Sciatic nerve (tissue), 2 donors: ENCODE measurements at places on chromosomes 2 and 18.

GRCh38 chr2:74357627-74358026 lies 14.4 kb upstream of the SLC4A5 start:
- no peak for DNase-seq

GRCh38 chr2:174058026-174058425 lies 92.9 kb upstream of the SP3 start:
- DNase-seq: no peak

DNA sequence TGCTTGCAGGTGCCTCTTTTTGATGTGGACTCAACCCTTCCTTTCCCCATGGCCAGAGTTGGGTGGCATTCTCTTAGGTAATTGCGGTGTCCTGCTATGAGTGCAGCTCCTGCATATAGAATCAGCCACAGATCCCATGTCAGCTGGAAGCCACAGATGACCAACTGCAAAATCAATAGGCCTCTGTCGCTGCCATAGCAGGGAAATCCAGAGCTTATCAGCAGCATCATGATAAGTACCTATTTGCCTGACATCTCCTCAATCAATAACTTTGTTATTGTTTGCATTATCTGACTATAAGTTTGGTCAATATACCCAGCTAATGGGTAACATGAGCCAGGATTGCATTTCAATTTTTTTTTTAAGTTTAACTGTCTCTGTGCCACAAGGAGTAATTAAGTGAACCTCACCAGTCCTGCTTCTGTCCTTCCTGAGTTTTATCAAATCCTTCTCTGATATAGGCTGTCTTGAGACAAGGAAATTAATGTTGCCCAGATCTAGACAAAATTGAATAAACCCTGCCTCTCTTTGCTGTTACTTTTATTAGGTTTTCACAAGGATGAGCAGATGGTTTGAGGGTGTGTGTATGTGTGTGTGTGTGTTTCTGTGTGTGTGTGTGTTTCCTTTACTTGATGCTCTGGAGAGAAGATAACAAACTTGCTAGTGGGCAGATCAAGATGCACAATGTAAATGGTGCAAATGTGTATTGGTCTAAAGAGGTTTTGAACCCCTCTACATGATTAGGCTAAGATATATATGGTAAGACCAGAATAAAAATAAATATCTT lies 59.6 kb upstream of the CREB1 start:
- DNase-seq: no peak

DNA sequence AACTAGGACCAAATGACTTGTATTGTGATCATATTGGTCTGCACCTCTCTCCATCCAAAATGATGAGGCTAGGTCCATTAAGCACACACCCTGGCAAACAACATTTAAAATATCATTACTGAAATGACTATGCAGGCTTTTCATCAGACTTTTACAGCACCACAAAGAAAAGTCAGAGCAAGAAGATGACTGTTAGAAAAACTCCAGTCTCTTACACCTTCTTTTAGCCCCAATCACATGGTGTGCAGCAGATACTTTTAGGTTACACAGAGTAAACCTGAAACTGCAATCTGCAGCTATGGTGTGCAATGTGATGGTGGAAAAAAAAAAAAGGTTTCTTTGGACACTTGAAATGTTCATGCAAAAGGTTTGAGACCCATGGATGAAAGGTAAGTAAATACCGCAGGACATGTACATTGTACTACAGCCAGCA lies 5.4 kb upstream of the POLI start:
- DNase-seq: no peak

- DNase-seq: no peak
Measured at GRCh38 chr18:60804415-60804814, 431.8 kb upstream of the MC4R start.

GRCh38 chr2:150595803-150596470 lies 108.5 kb upstream of the RND3 start:
- no peak for DNase-seq

GRCh38 chr2:240429872-240430491 lies 5.5 kb upstream of the GPC1 start:
- DNase-seq: peak; percentile 37

DNA sequence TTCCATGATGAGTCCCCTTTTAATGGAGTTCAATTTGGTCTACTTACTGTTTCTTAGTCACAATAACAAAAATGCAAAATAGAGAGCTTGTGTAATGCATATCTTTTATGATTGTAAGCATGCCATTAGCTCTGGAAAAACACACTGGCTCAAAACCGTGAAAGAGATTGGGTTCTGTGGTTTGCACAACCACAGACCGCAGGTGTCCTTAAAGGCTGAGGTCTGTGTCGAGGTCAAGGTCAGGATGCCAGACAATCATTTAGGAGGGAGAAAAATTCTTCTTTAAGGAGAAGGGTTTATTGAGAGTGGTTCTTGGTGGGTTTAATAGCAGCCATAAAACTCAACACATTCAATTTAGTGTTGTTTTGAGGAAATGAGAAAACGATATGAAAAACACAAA lies 487.2 kb downstream of the GALR1 start:
- no peak for DNase-seq

GRCh38 chr18:78368726-78369125 lies 610.9 kb upstream of the SALL3 start:
- DNase-seq: no peak

GRCh38 chr2:104944495-104944894 lies 90.6 kb downstream of the POU3F3 start:
- DNase-seq: no peak

DNA sequence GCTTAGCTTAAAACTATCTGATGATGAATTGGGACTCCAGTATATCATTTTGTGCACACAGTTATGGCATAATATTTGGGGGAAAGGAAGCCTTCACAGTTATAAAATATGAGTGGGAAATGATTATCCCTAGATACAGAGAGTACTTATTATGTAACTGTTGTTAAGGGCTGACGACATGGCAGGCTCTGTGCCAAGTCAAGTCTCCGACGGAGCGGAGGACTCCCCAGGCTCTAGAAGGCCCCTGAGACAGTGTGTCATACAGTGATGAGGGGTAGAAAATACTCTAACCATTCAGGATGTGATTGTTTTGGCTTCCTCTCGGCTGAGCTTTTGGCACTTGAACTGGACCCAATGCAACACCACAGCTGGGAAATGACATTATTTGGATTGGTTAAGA lies 211.8 kb downstream of the SLC8A1 start:
- DNase-seq: peak; percentile 84

DNA sequence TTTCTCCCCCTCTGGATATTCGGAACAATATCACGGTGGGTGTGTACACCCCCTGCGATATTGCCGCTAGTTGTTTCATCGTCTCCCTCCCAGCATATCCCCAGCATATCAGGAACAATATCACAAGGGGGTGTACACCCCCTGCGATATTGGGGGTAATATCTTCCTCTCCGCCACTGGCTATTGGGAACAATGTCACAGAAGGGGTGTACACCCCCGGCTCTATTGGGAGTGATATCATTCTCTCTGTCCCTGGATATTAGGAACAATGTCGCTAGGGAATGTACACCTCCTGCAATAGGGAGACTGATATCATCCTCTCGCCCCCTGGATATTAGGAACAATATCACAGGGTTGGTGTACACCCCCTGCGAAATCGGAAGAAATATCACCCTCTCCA lies 1932.0 kb downstream of the SUCLG1 start:
- no peak for DNase-seq

GRCh38 chr2:29879456-29879855 lies 41.9 kb downstream of the ALK start:
- no peak for DNase-seq

- DNase-seq: no peak
Measured at GRCh38 chr18:80225685-80226084, 21.6 kb downstream of the PARD6G start.

GRCh38 chr2:241029599-241030332 lies 31.3 kb downstream of the SNED1 start:
- DNase-seq: no peak

DNA sequence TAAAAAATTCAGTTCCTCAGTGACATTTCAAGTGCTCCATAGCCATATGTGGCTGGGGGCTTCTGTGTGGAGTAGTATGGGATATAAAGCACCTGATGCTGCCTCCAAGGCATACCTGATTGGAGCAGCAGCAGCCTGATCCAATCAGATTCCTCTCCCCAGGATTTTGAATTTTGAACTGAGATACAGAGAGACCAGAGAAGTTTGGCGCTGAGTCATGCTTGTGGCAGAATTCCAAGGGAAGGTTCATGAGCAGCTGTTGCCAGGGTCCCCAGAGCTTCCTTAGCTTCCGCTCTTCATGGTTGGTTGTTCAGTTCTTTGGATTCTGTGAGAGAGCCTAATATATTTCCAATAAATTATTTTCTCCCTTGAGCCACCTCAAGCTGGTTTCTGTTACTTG lies 29.0 kb upstream of the CFAP36 start:
- DNase-seq: peak; percentile 84

DNA sequence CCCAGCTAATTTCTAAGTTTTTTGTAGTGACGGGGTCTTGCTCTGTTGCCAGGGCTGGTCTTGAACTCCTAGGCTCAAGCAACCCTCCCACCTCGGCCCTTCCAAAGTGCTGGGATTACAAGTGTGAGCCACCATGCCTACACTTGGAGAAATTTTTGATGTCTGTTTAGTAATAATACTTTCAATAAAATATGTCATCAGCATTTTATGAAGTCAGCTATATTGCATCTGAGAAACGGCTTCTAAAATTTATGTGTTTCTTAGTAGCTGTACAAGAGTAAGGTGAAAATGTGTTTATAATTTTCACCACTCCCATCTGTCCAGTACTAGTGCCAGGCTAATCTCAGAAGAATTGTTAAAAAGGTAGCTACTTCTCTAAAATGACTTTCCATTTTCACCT lies 46.8 kb downstream of the GULP1 start:
- DNase-seq: no peak

GRCh38 chr2:206797376-206797775 lies 32.0 kb downstream of the FASTKD2 start:
- DNase-seq: no peak

DNA sequence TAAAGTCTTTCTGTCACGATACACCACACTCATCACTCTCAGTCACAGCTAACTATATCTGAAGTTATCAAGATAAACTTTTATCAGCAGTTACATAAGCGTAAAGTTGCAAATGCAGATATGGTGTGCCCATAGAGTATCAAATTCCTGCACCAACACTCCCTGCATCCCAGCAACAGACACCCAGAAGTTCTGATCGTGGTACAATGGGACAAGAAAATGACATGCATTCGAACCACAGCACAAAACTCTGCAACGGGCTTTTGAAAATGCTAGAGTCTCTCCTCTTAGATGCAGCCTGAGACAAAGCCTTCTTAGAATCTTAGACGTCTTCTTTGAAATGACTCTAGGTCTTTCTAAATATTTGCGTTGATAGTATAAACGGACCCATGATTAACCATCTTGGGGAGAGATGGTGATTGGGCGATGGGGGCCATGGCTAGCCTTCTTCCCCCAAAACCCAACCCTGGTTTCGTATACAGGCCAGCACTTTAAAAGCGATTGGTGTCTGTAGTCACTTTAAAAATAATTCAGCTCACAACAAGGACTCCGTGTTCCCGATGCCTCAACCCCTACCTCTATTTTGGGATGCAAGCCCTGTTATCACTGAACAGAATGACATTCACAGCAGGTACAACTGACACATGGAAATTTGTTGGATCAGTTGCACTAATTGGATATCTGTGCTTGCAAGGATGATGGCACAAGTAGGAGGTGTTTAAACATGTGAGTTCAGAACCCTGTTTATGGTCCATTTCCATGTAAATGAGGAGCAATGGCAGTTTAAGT lies 286.6 kb downstream of the MYT1L start:
- DNase-seq: no peak

DNA sequence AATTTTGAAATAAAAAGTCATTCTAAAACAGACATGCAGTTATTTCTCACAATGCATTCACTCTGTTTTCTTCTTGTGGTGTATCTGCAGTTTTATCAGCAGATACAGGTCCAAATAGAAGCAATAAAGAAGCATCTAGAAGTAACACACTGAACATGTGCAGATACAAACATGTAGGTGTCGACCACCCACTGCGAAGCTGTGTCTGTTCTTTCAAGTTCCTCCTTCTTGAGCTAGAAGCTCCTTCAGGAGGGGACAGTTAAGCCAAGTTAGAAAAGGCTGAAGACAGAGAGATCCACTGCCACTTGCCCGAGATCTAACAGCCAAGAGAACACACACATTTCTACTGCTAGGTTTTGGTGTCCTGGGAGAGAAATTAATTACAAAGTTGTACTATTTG lies 30.1 kb downstream of the WDFY1 start:
- DNase-seq: no peak

- peak; percentile 23 for DNase-seq
Measured at GRCh38 chr2:8496617-8497016, 185.2 kb upstream of the ID2 start.

- no peak for DNase-seq
Measured at GRCh38 chr2:44743473-44743872, 198.0 kb upstream of the SIX3 start.

GRCh38 chr2:241652722-241653121 lies 15.2 kb downstream of the ATG4B start:
- no peak for DNase-seq

DNA sequence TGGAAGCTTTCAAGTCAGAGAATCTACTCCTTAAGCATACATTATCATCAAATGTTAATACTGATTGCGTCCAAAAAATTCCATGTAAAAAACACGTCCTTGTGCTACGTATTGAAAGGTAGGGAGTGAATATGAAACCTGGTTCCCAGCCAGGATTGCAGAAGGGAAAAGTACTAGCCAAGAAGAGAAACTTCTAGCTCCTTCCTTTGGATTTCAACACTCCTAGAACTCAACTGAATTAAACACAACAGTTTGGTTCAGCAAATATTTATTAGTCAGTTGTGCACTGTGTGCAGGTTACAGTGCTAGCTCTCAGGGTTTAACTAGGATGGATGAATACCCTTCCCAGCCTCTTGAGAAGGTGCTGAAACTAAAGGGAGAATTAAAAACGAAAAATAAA lies 33.9 kb upstream of the FHL2 start:
- no peak for DNase-seq

DNA sequence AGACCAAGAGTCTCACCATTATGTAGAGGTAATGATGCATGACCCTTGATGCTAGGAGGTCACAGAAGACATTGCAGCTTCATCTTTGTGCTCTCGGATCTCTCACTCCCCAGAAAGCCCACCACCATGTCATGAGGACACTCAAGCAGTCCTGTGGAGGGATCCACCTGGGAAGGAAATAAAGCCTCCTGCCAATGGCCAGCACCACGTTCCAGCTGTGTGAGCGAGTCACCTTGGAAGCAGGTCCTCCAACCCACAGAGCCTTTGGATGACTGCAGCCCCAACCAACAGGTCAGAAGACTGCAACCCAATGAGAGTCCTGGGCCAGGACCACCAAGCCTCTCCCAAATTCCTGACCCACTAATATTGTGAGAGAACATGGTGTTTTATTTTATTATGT lies 38.4 kb downstream of the CYP26B1 start:
- DNase-seq: no peak
